ENCODE measurements at places on chromosomes 6 and 20. TPM values are rescaled to one million over a fixed set of nuclear protein-coding genes. Genes with fewer than 3 reads are reported as not detected.
A peak's percentile ranks its signal among the peaks of the same experiment; 100 is the strongest.

The TCF21 gene
- 50.9 TPM for polyA plus RNA-seq

The RGS17 gene
- 0.30 TPM for polyA plus RNA-seq

The HSPA1L gene
- polyA plus RNA-seq, result 6.1 TPM

The RAB44 gene
- 0.12 TPM for polyA plus RNA-seq

The CD40 gene
- 35.7 TPM for polyA plus RNA-seq

The SIRPD gene
- polyA plus RNA-seq, result not detected

The KCNK15 gene
- polyA plus RNA-seq, result 0.93 TPM

The HNF4A gene
- polyA plus RNA-seq, result 0.15 TPM

The MRAP2 gene
- polyA plus RNA-seq, result 4.7 TPM

The GABRR1 gene
- 0.07 TPM for polyA plus RNA-seq

The AIG1 gene
- polyA plus RNA-seq, result 91.0 TPM

GRCh38 chr6:18179770-18180356, 24.6 kb downstream of the KDM1B start:
- H3K36me3 ChIP-seq, result no peaks in the 10 kb centered on the region
- H3K27me3 ChIP-seq, result no peaks in the 10 kb centered on the region
- no peak overlapping the region for H3K4me3 ChIP-seq
- DNase-seq, result no peak

GRCh38 chr6:128558021-128558420, 37.6 kb upstream of the PTPRK start:
- H3K4me3 ChIP-seq, result no peak overlapping the region
- H3K36me3 ChIP-seq, result no peaks in the 10 kb centered on the region
- no peak overlapping the region for H3K27ac ChIP-seq
- no peak for DNase-seq

GRCh38 chr6:5677219-5678000, 329.3 kb downstream of the NRN1 start:
- no peak overlapping the region for H3K4me3 ChIP-seq
- H3K4me1 ChIP-seq, result no peaks in the 10 kb centered on the region
- H3K36me3 ChIP-seq, result no peaks in the 10 kb centered on the region
- no peak overlapping the region for H3K27ac ChIP-seq

- H3K4me3 ChIP-seq, result no peak overlapping the region
- H3K27me3 ChIP-seq, result no peaks in the 10 kb centered on the region
- DNase-seq, result no peak
- no peaks in the 10 kb centered on the region for H3K4me1 ChIP-seq
Observed at GRCh38 chr6:87671555-87672029, 30.4 kb downstream of the AKIRIN2 start.

- no peak for DNase-seq
- no peaks in the 10 kb centered on the region for H3K4me1 ChIP-seq
- H3K27ac ChIP-seq, result no peak overlapping the region
- no peaks in the 10 kb centered on the region for H3K36me3 ChIP-seq
Observed at GRCh38 chr6:39563566-39564311, 161.5 kb downstream of the KIF6 start.

GRCh38 chr6:169324656-169325459, 71.2 kb upstream of the THBS2 start:
- no peak overlapping the region for H3K27ac ChIP-seq
- no peak overlapping the region for H3K4me3 ChIP-seq
- no peaks in the 10 kb centered on the region for H3K27me3 ChIP-seq
- H3K4me1 ChIP-seq, result peaks cover 5% of the 10 kb centered on the region

DNA sequence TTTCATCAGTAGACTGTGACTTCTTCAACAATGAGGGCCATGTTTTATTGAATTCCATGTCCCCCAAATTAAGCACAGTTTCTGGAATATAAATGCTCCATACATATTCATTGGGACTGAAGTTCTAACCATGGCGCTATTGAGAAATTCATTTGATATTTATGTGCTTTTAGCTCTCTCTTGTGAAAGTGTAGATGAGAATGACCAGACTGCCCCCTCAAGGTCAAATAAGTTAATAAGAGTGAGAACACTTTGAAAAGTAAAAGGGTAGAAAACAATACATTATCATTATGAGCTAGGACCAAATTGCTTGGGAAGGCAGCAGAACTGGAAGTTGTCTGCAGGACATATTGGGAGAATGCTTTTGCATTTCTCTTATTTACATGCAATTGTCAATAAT, 597.9 kb downstream of the EPM2A start:
- no peak overlapping the region for H3K27ac ChIP-seq
- no peak overlapping the region for H3K4me3 ChIP-seq
- H3K27me3 ChIP-seq, result no peaks in the 10 kb centered on the region
- H3K36me3 ChIP-seq, result no peaks in the 10 kb centered on the region
- DNase-seq, result no peak

- no peaks in the 10 kb centered on the region for H3K4me1 ChIP-seq
- no peaks in the 10 kb centered on the region for H3K36me3 ChIP-seq
- DNase-seq, result no peak
- H3K27ac ChIP-seq, result no peak overlapping the region
- no peaks in the 10 kb centered on the region for H3K27me3 ChIP-seq
Observed at GRCh38 chr20:44765701-44766347, 20.2 kb downstream of the KCNK15 start.

GRCh38 chr6:85275338-85275985, 174.4 kb upstream of the NT5E start:
- no peaks in the 10 kb centered on the region for H3K4me1 ChIP-seq
- no peaks in the 10 kb centered on the region for H3K36me3 ChIP-seq
- H3K27me3 ChIP-seq, result no peaks in the 10 kb centered on the region
- DNase-seq, result no peak
- no peak overlapping the region for H3K27ac ChIP-seq

DNA sequence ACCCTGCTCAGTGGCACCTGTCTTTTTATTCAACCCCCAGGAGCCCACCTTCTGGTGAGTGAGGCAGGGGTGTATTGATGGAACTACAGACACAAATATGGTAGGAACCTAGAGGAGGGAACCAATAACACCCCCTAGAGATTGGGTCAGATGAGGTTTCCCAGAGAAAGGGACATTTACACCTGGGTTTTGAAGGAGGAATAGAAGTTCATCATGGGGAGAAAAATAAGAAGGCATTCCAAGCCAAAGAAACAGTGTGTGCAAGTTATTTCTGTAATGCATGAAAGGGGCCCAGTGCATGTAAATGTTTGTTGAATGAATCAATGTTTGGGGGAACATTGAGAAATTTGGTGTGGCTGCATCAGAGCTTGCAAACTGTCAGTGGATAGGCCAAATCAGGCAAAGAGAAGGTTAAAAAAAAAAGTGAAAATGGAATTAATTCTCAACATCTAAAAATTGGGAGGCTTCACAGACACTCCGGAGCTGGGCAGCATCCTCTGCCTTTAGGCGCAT, 11.1 kb upstream of the KIAA1755 start:
- H3K27me3 ChIP-seq, result peaks cover 3% of the 10 kb centered on the region
- peak overlapping the region; percentile 38 for H3K27ac ChIP-seq
- DNase-seq, result no peak

- peaks cover 17% of the 10 kb centered on the region for H3K4me1 ChIP-seq
- H3K36me3 ChIP-seq, result no peaks in the 10 kb centered on the region
- H3K4me3 ChIP-seq, result no peak overlapping the region
- DNase-seq, result no peak
Observed at GRCh38 chr20:38146628-38147027, 18.4 kb downstream of the TGM2 start.

- peak overlapping the region; percentile 71 for H3K4me3 ChIP-seq
- peak overlapping the region; percentile 94 for H3K27ac ChIP-seq
- H3K4me1 ChIP-seq, result peaks cover 2% of the 10 kb centered on the region
- no peaks in the 10 kb centered on the region for H3K36me3 ChIP-seq
- DNase-seq, result no peak
Observed at GRCh38 chr6:12009876-12010634, 2.1 kb upstream of the HIVEP1 start.

DNA sequence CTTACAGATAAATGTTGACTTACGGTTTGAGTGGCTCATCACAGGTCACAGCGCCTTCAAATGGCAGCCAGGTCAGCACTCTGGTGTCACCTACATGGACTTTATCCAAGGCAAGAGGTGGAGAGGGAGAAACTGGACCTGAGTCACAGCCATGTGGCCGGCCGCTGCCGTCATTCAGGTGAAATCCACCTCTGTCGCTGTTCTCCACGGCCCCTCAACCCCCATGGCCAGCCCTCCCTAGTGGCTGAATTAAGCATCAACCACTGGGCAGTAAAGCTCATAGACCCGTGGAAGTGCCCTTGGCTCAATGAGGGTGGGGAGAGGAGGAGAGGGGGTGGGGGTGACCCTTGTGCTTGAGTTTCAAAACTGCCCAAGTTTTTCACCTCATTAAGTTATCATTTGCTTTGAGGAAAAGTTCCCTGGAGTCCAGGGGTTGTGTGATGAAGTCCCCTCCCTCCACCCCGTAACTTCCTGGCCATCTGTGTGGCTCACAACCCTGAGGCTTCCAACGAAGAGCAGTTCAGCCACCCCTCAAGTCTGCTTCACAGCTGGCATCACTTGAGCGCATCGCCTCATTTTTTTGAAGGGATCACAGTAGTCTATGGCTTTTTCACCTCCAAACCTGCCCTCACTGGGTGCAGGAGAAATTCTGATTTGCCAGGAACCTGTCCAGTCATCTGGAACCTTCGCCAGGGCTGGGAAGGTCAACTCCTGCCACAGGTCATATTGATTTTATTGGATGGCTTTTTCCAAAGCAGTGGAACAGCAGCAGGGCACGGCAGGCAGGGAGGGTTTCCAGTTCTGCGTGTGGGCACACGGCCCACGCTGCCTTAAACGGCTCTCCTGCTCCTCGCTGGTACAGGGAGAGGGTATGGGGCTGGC, 43.5 kb upstream of the APCDD1L start:
- no peak overlapping the region for H3K27ac ChIP-seq
- no peak for DNase-seq
- H3K4me3 ChIP-seq, result no peak overlapping the region

DNA sequence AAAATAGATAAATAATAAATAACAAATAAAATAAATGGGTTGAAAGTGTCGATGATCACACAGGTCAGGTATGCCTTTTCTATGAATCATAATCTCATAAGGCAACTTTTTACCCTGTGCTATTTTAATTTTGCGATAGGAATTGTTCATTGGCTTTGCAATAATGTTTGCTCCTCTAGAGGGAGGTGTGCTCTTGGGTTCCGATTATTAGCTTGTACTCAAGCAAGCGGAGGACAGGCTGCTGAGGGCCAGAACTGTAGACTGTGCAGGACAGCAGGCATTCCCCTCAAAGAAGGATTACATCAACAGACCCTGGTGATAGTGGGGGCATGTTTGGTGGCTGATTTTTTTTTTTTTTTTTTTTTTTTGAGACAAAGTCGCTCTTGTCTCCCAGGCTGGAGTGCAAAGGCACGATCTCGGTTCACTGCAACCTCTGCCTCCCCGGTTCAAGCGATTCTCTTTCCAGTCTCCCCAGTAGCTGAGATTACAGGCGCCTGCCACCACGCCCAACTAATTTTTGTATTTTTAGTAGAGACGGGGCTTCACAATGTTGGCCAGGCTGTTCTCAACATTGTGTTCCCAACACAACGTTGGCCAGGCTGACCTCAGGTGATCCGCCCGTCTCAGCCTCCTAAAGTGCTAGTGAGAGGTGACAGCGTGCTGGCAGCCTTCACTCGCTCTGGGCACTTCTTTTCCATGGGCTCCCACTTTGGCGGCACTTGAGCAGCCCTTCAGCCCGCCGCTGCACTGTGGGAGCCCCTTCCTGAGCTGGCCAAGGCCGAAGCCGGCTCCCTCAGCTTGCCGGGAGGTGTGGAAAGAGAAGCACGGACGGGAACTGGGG, 35.6 kb downstream of the RIOK1 start:
- H3K36me3 ChIP-seq, result no peaks in the 10 kb centered on the region
- DNase-seq, result no peak
- H3K4me1 ChIP-seq, result no peaks in the 10 kb centered on the region
- no peak overlapping the region for H3K27ac ChIP-seq
- H3K4me3 ChIP-seq, result no peak overlapping the region

- H3K27me3 ChIP-seq, result no peaks in the 10 kb centered on the region
- DNase-seq, result no peak
- H3K4me3 ChIP-seq, result no peak overlapping the region
- no peak overlapping the region for H3K27ac ChIP-seq
Observed at GRCh38 chr6:6918216-6918983, 189.4 kb upstream of the RREB1 start.

- no peak for DNase-seq
- H3K36me3 ChIP-seq, result no peaks in the 10 kb centered on the region
- H3K4me1 ChIP-seq, result no peaks in the 10 kb centered on the region
- H3K27ac ChIP-seq, result no peak overlapping the region
- H3K4me3 ChIP-seq, result no peak overlapping the region
Observed at GRCh38 chr6:33177552-33178446, 14.5 kb downstream of the COL11A2 start.

All from ovary (tissue), 10 donors.